ENCODE measurements at places on chromosomes 3 and 15.

GRCh38 chr3:183968666-183969245, 48.9 kb downstream of the ABCC5 start:
- no peak for DNase-seq

- DNase-seq: no peak
Measured at GRCh38 chr3:102089904-102090720, 240.8 kb downstream of the NFKBIZ start.

- no peak for DNase-seq
Measured at GRCh38 chr15:91304786-91305185, 204.7 kb downstream of the SV2B start.

DNA sequence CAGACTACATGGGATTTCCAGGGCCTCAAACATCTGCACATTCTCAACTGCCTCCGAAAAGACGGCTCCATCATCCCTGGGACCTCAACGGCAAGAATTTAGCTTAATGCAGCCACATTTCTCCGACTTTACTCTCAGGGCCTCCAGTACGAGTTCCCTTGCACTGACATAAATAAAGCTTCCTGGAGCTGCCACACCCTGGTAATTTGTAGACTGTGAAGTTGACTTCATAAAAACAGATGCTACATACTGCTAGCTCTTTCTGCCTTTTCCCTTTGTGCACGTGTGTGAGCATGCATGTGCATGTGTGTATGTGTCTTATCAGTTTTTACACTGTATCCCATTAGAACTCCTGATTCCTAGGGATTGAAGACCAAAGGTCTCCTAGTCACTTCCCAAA, 122.7 kb downstream of the NTRK3 start:
- no peak for DNase-seq

DNA sequence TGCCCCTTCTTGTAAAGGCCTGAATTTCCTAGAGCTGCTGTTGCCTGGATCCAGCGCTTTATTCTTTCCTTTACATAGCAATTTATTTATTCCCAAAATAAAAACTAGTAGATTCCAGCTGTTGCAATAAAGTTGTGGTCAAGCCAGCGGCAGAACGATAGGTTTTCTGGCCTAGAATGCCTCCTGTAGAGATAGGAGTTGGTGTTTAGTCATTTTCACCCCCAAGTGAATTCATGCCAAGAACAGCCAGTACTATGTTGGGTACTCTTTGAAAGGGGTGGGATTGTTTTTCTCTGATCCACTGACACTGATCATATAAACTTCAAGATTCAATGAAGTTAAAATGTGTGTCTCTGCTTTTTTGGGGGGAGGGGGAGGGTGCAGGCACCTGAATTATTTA, 69.7 kb downstream of the KLHL25 start:
- DNase-seq: no peak

DNA sequence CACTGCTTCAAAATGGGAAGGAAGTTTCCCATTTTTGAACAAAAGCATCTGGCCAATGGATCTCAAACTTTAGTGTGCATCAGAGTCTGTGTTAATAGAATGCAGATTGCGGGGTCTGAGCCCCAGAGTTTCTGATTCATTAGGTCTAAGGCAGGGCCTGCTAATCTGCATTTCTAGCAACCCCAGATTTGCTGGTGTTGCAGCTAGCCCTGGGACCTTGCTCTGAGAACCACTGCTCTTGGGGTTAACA, 30.7 kb upstream of the USP3 start:
- no peak for DNase-seq

DNA sequence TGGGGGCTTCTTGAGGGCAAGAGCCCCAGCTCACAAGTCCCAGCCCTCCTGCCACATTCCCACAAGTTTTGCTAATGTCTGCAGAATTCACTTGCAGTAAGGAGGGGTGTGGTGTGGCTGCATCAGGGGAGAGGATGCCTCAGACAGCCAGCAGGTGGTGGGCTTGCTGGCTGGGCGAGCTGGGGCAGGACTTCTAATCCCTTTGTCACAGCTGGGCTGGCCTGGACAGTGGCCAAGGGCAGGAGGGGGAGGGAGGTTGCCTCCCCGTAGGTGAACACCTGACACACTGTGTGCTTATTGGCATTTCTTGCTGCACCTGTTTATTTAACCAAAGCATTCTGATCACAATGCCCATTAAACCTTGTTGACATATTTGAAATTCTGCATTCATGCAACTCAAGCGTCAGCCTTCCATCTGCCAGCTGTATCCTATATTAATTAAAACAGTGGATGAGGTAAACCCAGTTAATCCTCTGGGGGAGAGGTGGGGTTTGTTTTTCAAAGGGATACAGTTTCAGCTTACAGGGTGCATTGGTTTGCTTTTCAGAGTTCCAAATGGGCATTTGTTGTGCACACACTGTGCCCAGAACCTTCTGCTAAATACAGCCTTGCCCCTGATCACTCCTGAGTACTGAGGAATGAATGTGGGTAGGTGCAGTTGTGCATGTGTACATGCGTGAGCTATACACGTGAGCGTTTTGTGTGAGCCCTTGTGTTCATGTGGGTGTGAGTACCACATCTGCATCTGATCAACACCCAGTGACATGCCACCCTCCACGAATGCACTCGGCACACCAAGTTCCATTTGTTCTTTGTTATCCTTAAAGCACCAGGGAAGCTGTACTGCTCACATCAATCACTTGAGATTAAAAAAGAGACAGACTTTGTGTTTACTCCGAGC, 268.7 kb downstream of the XXYLT1 start:
- peak; percentile 21 for DNase-seq

GRCh38 chr15:45095661-45096060, 18.3 kb downstream of the DUOX2 start:
- DNase-seq: no peak

DNA sequence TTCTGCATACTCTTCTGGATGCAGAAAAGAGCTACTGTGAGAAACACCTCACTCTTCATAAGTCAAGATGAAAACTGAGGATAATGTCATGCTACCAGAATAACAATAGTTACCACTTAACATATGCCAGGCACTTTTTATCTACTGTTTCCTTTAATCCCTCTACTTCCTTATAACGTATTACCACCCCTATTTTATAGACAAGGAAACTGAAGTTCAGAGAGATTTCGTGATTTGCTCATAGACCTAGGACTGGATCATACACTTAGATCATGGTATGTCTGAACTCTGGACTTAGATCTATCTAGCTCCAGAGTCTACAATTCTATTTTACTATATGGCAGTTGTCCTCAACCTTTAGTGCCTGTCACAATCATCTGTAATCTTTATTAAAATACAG, 155.7 kb upstream of the TSPAN3 start:
- DNase-seq: peak; percentile 6

DNA sequence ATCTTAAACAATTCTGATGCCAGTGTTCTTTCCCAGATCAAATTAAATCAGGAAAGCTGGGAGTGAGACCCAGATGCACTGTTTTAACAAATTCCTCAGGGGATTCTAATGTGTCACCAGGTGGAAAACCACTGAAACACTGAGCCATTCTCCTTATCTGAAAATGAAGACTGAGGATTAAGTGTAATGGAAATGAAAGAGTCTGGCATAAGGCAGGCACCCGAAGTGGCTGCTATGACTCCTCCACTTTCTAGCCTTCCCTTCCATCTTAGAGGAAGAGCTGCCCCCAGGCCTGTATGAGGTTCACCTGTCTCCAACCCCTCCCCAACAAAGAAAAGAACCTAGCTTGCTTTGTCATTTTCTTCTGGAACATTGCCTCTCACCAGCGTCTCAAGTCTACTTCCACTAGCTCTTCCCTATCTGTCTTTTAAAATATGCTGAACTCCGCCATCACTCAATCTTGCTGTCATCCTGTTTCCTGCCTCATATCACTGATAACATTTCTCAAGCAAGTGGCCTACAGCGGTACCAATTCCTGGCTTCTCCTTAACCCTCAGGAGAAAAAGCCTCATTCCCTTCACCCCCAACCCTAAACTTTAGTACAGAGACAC, 13.7 kb upstream of the ABHD2 start:
- DNase-seq: no peak

DNA sequence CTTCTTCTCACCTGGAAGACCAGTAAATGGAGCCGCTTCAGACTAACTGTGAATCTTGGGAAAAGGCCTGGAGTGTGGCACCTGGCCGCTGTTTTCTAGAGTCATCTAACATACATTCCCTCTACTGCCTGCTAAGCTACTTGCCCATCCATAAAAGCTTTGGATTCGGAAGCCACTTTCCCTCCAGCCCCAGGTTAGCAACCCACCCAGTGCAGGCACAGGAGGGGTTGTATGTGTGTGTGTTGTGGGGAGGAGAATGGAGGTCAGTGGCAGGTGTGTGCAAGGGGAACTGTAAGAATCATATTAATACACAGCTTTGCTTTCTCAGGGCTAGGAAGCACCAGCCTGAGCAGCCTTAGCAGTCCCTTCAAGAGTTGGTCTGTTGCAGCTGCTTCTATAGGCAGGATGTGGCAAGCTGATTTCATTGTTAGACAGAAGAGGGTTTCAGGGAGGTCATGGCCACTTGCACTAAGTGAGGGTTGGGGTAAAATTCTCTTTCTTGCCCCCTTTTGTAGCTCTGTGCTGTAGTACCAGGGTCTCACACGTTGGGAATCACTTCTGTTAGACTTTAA, 8.9 kb downstream of the NSUN3 start:
- no peak for DNase-seq

DNA sequence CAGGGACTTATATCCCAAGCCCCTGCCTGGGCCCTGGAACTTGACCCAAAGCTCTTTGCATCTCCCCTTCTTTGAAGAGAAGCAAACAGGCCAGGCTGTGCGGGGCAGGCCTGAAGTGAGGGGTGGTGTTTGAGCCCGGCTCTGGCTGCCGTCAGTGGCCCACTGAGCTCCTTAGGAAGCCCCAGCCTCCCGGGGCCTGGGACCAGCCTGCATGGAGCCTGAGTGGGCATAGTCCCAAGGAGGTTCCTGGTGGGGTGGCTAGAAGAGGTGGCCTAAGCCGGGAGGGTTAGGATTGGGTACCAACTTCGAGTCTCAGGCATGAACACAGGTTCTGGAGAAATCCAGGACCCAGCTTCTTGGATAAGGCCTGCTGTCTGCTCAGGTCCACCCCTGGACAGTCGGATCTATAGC, 6.4 kb downstream of the TMIE start:
- DNase-seq: no peak

GRCh38 chr15:27273506-27273905, 302.5 kb downstream of the GABRG3 start:
- DNase-seq: no peak

- no peak for DNase-seq
Measured at GRCh38 chr3:173708191-173708590, 310.6 kb downstream of the NLGN1 start.

DNA sequence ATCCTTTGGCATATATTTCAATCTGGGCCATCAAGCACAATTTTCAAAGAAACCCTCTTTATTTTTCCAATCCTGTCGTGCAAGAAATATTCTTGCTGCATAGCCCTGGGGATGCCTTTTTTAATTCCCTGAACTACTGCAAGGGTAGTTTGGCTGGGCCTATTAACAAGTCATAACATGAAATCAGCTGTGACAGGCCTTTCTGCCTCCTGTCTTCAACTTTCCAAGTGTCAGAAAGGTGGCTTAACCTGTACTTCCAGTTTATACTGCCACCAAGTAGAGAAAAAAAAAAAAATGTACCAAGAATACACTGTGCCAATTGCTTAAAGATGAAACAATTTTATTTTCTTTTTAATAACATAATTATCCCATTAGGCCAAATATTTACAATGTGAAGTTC, 32.4 kb upstream of the SPPL2A start:
- no peak for DNase-seq

DNA sequence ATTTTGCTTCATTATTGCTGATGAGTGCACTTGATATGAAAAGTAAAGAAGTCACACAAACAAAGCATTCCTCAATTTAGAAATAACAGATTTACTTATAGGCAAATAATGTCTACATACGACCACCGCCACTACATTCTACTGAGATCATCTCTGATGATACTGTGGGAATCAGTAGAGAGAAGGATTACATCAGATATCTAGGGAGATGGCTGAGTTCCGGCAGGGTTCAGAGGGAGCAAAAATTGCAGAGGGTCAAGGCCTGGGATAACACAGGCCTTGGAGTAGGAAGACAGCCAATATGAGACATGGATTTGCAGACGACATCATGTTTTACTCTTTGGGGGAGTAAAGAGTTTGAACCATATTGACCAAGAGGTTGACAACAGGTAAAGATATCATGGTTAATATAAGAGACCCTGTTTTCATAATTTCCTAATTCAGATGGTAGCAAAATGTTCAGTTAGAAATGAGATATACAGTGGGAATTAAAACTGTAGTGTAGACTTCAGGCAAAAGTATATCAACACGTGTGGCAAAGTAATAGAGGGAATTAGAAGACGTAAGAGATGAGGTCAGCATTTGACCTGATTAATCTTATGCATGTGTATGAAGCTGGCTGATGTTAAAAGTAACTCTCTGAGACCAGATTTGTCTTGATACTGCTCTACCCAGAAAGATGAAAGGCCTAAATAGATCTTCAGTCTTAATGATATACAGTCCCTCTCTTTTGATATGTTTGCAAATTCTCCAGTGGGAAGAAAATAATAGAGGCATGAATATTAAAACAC, 15.6 kb downstream of the LSAMP start:
- DNase-seq: no peak

DNA sequence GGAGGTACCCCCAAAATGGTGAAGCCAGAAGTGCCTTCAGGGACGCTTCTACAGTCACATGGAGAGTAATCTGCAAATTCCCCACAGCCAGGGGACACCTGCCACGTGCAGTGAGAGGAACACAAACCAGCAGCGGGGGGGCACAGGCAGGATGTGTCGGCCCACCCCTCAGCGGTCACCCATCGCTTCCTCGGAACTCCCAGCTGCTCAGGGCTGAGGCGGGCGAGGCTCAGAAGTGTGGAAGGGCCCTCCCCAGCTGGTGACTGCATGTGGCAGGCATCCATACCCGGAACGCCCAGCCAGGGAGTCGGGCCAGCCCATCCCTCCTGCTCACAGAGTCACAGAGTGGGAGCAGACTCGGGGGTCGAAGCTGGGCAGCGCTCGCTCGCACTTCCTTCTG, 63.7 kb downstream of the SLC12A8 start:
- no peak for DNase-seq

GRCh38 chr3:180073561-180073960, 36.8 kb upstream of the PEX5L start:
- no peak for DNase-seq

DNA sequence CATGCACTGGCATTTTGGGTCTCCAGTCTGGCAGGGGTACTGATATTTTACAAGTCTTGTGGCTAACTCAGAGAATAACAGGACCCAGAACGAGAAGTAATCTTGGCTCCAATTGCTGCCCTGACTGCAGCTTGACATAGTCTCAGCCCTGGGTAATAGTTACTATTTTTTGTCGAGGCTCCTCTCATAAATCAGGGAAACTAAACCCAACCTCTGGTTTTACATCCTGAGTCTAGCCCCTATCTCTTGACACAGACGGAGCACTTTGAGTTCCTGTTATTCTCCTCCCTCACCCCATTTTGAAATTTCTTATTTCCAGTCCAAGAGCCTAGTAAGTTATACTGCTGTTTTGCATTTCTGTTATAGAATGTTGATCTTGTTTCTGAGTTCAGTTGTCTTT, 276.1 kb upstream of the GOLIM4 start:
- DNase-seq: no peak

All from suppressor macrophage (primary cell).